ENCODE measurements at places on chromosomes 12 and 14.

GRCh38 chr12:131287015-131287937 lies 333.6 kb downstream of the ADGRD1 start:
- DNase-seq, result no peak

DNA sequence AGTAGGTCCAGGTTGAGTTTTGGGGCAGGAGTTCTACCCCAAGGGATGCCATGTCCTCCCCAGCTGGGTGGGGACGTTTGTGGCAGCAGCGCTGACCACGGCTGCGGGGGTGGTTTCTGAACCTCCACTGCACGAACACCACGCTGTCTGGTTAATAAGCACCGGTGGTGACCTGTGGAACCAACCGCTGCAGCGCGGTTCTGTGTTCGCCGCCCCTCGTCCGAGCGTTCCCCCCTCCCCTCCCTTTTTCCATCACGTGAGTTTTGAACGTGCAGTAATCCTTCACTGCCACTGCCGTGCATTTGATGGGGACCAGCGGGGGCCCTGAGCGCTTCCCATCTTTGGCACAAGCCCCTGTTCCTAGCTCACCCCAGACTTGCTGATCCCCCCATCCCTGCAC lies 6.4 kb upstream of the ADSS1 start:
- no peak for DNase-seq

GRCh38 chr12:42556917-42557316 lies 32.6 kb downstream of the PRICKLE1 start:
- DNase-seq, result no peak

GRCh38 chr12:116662612-116663144 lies 75.2 kb downstream of the SPRING1 start:
- peak; percentile 5 for DNase-seq

- no peak for DNase-seq
Measured at GRCh38 chr14:68391311-68392014, 401.4 kb downstream of the ZFP36L1 start.

- DNase-seq, result no peak
Measured at GRCh38 chr14:105864651-105865265, 338.4 kb downstream of the TMEM121 start.

DNA sequence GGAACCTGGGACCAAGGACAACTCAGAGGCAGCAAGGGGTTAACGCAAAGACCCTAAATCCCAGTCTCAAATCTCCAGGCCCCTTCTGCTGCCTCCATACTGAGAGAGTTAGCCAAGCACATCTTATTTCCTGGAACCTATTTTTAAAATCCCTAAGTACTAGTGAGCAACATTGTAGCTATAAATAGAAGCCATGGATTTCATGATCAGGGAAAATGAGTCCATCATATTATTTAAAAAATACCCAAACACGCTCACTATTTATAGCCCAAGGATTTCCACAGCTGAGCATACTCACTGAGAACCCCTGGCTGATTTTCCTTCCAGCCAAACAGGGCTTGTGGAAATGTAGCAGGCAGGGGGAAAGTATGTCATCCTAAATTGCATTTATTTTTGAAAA lies 19.4 kb upstream of the TUNAR start:
- no peak for DNase-seq

GRCh38 chr12:47820631-47821345 lies 1.1 kb upstream of the HDAC7 start:
- no peak for DNase-seq

- no peak for DNase-seq
Measured at GRCh38 chr12:104473374-104473983, 16.7 kb downstream of the CHST11 start.

- no peak for DNase-seq
Measured at GRCh38 chr12:48744251-48745008, 27.9 kb upstream of the CCNT1 start.

DNA sequence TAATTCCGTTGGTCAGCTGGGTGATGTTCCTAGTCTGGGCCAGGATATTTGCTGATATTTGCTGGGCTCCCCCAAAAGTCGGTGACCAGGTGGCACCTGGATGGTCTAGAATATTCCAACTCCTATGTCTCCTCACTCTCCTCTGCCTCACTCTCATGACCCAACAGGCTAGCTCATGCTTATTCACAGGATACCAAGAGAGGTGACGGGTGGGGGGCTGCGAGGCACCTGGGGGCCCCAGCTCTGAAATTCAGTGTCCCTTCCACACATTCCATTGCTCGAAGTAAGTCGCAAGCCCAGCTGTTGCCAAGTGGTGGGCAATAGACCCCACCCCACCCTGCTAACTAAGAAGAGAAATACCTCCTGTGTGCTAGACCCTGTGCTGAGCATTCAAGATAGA lies 67.7 kb downstream of the C14orf132 start:
- no peak for DNase-seq

DNA sequence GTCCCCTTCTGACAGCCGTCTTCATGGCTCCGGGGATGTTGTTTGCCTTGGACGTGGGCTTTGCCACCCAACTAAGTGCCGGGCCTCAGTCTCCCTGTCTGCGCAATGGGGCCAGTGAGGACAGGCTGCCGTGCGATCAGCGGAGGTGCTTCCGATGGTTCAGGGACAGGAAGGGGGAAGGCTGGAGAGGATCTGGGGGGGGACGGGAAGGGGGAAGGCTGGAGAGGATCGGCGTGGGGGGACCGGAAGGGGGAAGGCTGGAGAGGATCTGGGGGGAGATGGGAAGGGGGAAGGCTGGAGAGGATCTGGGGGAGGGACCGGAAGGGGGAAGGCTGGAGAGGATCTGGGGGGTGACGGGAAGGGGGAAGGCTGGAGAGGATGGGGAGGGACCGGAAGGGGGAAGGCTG lies 3.4 kb downstream of the MMP17 start:
- no peak for DNase-seq

DNA sequence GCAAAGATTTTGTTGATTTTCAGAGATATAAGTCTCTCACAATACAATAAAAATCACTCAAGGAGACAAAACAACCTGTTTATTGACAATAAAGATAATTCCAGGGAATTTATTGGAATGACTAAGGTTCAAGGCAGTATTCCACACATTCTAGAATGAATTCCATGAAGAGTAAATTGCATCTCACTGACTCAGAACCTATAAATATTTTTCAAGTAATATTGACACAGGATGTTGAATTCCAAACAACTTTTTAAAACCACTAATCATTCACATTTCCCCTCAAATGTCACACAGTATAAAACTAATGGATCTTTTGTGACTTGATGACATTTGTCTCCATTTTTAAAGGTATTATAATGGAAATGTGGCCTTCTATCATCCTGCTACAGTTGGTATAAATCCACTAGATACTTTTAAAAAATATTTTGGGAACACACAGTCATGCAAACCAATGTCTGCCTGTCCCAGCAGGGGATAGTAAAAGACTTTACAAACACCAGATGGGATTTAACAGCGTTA lies 42.1 kb upstream of the LGR5 start:
- DNase-seq, result no peak

DNA sequence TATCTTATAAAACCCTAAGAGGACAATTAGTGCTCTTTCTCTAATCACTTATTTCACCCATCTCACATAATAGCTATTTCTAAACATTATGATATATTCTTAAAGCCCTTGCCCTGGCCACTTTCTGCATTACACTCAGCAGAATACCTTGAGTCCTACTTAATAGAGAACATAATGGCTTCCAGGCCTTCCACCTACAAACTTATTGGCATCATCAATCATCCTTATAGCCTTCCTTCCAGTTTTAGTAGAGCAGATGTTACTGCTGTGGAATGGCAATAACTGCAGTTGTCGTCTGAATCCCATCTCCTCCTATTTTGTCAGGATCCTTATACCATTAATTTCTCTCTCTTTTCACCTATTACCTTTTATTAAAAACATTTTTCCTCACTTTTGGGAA lies 1127.4 kb downstream of the LRFN5 start:
- no peak for DNase-seq

- no peak for DNase-seq
Measured at GRCh38 chr12:131639270-131639940, 71.5 kb upstream of the SFSWAP start.

- peak; percentile 32 for DNase-seq
Measured at GRCh38 chr14:93906341-93907329, 20.5 kb upstream of the FAM181A start.

GRCh38 chr12:1391722-1392121 lies 202.7 kb downstream of the FBXL14 start:
- no peak for DNase-seq

- DNase-seq, result no peak
Measured at GRCh38 chr14:49593016-49593415, 5.7 kb upstream of the LRR1 start.

GRCh38 chr12:19496219-19496878 lies 57.1 kb downstream of the AEBP2 start:
- DNase-seq, result no peak

- DNase-seq, result no peak
Measured at GRCh38 chr14:103116636-103117035, 6.6 kb upstream of the TNFAIP2 start.

DNA sequence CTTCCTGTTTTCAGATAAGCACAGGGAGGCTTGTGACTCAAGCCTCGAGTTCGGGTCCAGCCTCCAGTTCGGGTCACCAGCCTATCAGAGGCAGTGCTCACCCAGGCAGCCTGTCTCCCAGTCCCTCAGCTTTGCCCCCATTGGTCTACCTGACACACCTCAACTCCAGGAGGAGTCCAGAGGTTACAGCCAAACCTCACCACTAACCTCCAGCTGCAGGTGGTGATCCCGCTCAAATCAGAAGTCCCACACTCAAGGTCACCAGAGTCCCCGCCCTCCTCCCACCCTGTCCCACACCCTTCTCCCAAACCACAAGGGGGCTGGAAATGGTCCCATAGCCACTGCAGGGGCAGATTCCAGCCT lies 42.1 kb downstream of the KDM2B start:
- DNase-seq, result no peak

GRCh38 chr14:100402631-100403030 lies 79.5 kb downstream of the SLC25A47 start:
- no peak for DNase-seq

DNA sequence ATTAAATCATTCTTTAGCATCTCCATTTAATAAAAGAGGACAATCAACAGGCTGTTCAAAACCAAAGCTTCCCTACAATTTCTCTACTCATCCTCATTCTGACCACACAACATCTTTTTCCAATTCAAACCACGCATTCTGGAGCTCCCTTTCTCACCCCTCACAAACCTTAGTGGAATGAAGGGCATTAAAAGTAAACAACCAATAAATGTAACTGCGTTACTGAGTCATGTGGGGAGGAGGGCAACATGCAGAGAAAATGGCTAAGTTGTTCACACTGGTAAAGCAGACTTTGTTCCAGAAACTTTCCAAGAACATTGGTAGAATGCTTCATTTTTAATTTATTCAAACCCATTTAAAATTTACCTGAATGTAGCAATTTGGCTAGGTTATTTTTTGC lies 19.6 kb downstream of the SOX5 start:
- DNase-seq, result no peak

DNA sequence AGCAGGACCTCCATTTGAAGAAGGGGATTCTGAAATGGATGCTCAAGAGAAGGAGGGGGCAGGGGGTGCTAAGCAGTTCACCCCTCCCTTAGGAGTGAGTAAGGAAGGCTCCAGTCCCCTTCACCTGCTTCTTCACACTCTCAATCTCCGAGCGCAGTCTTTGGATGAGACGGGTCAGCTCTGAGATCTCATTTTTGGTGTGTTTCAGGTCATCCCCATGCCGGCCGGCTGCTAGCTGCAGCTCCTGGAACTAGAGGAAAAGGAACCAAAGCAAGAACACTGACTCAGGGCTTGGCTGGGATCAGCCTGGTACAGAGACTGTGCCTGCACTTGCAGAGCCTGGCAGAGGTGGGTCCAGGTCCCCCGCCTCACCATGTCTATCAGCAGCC lies 7.3 kb downstream of the KRT73 start:
- DNase-seq, result no peak

- DNase-seq, result no peak
Measured at GRCh38 chr12:25121916-25122315, 73.0 kb downstream of the DNAI7 start.

DNA sequence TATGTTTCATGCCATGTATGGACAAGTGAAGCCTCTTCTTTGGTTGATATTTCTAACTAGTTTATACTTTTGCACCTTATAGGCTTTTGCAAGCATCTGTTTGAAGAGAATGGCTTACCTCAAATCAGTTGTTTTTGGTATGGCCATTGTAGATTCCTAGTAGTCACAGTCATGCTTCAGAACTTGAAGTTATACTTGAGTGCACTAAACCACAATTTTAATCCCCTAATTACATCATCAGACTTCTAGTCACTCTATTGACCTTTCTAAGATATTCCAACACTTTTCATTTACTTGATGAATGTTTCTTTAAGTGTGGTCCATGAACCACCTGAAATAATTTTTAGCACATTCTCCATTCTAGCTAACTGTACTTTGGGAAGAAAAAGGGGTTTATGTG lies 18.6 kb upstream of the KLRB1 start:
- no peak for DNase-seq

- DNase-seq, result no peak
Measured at GRCh38 chr14:72559202-72559601, 334.7 kb downstream of the DPF3 start.

DNA sequence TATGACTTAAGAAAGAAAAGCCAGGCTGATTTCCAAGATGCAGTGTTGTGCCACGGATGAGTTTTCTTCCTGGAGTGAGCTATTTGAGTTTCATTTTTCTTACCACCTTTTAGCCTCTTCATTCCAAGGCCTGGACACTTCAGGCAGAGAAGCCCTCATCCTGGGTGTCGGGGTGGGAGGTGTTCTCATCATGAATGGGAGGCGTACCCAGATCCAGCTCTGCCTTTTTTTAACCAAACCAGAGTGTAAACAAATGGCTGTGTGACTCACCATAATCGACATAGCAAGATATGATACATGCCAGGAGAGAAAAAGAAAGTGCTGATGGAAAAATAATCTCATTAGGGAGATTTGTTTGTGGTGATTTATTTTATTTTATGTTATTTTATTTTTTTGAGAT lies 79.9 kb downstream of the ARF6 start:
- peak; percentile 29 for DNase-seq

DNA sequence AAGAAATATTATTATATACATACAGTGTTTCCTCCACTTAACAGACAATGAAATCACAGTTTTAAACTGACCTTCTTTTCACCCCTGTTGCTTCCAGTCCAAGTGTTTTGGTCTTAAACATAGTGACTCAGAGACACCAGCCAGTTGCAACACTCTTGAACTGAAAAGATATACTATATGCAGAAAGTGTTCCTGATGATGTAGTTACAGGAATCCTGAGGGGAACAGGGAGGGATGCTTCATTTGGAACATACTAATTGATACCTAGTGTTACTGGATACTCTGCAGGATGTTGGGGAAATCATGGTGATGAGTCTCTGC lies 420.8 kb downstream of the CCDC91 start:
- no peak for DNase-seq

DNA sequence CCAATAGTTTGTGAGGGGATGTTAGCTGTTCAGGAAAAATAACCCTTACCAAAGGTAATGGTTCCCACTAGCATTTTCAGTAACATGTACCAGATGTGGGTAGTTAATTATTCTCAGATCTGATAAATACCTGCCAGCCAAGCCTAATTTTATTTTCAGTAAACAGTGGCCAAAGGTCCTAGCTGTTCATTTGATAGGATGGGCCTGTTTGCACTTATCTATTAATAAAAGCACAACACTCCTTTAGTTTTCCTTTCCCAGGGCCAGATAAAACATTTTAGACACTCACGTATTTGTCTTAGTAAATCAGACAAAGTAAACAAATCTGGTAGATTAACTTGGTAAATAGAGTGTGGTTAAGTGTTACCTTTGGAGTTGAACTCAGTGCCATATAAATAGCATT lies 345.1 kb downstream of the RAD51B start:
- no peak for DNase-seq
